Upper lobe of right lung (tissue), 1 donor: ENCODE measurements at places on chromosomes 6 and 20. TPM values are rescaled to one million over a fixed set of nuclear protein-coding genes. Genes with fewer than 3 reads are reported as not detected.

GRCh38 chr6:11851387-11851786 lies 72.8 kb upstream of the ADTRP start:
- DNase-seq: no peak

DNA sequence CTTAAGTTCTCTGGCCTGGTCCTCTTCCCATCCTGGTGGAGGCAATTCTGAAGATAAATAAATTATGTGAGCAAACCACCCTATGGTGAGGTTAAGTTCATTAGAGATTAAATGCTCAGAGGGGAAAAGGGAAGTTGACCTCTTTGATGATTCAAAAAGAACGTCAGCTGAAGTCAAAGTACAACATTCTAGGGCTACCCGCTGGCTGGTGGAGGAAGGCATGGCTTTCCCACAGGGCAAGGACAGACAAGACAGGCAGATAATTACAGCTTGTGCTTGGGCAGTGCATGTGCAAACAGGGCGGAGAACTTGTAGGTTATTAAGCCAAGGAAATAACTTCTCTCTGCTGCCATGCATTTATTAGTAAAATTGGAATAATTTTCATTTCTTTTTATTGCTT lies 91.0 kb upstream of the SLC24A3 start:
- DNase-seq: no peak

ADGRF1 gene
- total RNA-seq: 12.9 TPM

GRCh38 chr6:31247813-31248212 lies 24.1 kb downstream of the HLA-C start:
- DNase-seq: no peak

DNA sequence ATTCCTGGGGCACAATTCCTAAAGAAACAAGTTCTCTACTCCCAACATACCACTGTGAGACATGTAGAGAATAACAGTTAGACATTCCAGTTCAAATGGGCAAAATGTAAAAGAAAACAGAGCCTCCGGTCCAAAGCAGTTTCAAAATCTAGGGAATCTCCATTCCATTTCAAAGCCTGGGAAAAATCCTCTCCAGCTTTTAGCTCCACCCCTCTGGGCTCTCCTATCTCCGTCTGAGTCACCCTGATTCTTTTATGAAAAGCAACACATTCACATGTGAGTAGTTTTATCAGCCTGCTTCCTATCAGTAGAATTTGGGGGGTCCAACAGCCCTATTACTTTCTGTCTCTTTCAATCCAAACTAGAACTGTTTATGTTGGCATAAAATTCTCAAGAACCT lies 3.7 kb downstream of the CSNK2A1 start:
- no peak for DNase-seq

CCHCR1 gene
- total RNA-seq: 12.5 TPM

DNA sequence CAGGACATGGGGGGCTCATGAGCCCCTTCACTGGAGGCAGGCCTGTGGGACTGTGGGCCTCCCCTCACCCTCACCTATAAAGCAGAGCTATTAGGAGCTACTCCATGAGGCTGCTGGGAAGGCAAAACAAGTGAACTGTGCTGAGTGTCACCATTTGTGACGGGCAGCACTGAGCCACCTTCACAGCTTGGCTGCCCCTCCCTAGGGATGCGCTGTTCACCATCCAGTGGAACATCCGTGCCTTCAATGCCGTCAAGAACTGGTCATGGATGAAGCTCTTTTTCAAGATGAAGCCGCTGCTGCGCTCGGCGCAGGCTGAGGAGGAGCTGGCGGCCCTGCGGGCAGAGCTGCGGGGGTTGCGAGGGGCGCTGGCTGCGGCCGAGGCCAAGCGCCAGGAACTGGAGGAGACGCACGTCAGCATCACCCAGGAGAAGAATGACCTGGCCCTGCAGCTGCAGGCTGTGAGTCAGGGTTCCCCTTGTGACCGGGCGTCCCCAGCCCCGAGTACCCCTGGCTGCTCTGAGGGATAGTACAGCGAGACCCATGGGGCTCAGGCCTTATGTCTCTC lies 38.4 kb downstream of the MYH7B start:
- no peak for DNase-seq

- DNase-seq: no peak
These were observed 165.9 kb upstream of the LRFN2 start for GRCh38 chr6:40753048-40753447.

DAAM2 gene
- 34.6 TPM for total RNA-seq

DNA sequence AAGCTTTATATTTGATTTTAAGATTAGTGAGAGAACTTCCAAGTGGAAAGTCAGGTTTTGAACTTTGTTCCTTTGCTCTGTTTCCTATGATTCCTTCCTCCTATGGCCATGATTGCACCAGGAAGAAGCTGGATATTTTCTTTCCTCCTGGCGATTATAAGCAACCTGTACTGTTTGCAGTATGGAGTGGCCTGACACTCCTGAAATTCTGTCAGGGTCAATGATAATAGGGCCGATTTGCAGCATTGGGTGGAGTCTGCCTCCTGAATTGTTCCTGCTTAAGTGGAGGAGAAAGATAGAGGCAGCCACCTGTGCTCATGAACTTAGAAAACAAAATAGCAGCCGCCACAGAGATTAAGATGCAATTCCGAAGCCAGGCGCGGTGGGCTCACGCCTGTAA lies 9.8 kb upstream of the FAM217A start:
- no peak for DNase-seq

GRCh38 chr6:126054802-126055201 lies 68.5 kb downstream of the TRMT11 start:
- DNase-seq: no peak

DNA sequence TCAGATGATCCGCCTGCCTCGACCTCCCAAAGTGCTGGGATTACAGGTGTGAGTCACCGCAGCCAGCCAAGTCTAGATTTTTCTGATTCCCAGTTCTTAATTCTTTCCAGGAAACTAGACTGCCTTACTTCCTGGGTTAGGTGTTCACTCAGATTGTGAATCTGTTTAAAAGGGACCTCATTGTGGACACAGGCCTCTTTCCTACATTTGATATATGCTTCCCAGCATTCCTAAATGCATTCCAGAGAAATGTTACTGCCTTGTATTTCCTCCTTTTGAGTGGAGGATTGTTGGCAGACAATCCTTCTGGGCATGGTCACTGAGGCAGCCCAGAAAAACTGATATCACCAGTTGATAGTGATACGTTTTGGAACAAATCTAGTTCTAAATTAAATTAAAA lies 15.7 kb downstream of the TMEM181 start:
- DNase-seq: no peak

XKR7 gene
- total RNA-seq: 0.09 TPM

RNF182 gene
- 6.1 TPM for total RNA-seq

DNA sequence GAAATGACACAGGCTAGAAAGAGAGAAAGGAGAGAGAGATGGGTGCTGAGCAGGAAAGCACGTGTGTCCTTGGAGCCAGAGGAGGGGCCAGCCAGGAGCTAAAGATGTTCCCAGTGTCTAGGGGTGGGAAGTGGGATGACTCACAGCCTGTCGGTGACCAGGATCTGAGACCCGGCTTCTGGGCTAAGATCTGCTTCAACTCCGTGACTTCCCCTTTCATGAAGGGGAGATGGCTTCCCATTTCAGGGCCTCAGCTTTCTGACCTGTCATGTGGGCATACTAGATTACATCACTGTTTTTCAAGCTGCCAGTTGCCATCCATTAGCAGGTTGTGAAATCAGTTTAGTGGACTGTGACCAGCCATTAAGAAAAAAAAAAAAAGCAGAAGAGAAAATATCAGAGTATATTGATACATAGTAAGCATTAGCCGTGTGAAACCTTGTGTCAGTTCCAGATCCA lies 5.4 kb downstream of the TGM3 start:
- DNase-seq: peak; percentile 74

DNA sequence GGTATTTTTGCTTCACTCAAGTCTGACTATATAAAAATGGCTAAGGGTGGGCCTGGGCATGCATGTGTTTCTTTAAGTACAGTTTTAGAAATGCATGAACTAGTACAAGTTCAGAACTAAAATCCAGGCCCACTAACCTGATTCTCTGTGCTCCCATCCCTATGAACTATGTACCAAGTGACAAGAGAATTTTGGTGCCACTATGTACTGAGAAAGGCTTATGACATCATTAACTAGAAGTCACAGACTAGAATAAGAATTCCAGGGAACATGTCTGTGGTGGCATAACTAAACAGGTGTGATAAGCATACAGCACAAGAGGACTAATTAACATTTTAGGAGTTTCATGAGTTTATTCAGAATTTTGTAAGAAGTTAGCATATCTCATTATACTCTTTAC lies 16.1 kb downstream of the TENT5A start:
- DNase-seq: no peak

LINC00237 gene
- not detected for total RNA-seq

DNA sequence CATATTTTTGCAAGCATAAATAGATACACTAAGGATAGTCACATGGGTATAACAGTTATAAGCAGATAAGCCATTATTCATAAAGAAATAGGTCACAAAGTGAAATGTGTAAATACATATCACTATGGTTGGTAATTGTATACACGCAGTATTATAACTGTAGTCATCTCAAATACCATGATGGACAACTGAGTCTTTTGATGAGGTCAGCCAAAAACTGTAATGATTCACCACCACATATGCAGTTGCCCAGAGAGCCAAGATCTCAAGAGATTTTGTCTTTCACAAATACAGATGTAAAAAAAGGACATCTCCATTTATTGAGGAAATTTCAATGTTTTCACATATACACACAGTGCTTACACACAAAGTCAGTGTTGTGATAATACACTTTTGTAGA lies 28.3 kb downstream of the ZNF292 start:
- DNase-seq: no peak

SLC32A1 gene
- not detected for total RNA-seq

SLC35F1 gene
- total RNA-seq: 0.29 TPM

GRCh38 chr6:45507186-45507585 lies 129.5 kb upstream of the SUPT3H start:
- DNase-seq: no peak

- DNase-seq: peak; percentile 82
These were observed 30.3 kb downstream of the TBPL1 start for GRCh38 chr6:133983099-133983939.

ACTL10 gene
- total RNA-seq: 1.3 TPM

GRCh38 chr6:116365743-116366142 lies 5.0 kb upstream of the DSE start:
- no peak for DNase-seq

DNA sequence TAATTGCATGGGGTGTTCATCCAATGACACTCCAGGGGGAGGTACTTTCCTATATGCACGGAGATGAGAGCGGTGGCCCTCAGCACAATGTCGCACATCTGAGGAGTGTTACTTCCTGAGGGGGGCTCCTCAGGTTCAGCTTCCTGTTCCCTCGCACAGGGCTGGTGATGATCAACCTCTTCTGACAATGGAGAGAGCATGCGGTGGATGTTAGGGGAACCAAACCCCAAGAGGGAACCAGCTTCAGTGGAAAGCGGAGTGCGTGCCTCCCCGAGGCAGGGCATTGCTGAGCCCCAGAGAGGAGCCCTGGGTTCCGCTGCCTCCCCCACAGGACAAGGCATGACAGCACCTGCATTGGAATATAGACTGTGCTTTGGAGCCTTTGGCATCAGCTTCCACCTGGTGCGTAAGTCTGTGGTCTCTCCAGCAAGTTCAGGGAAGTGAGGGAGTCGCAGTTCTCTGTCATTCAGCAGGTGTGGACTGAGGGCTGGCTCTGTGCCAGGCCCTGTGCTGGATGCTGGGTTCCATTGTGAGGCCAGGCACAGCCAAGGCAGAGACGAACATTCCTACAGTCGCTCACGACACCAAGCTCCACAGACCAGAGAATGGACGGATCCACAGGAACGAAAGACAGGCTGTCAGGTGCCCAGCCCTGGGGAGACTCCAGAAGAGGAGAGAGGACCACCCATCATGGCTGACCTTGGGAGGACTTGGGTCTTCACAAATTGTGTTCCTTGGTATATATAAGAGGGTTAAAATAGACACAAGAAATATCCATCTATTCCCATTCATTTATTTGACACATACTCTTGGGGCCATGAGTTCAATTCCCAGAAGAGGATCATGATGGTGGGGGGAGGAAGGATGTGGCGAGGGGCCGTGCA lies 3.9 kb upstream of the ZNF831 start:
- no peak for DNase-seq

- no peak for DNase-seq
These were observed 416.6 kb downstream of the DHX35 start for GRCh38 chr20:39378776-39379175.

IL17F gene
- not detected for total RNA-seq

SLC22A2 gene
- total RNA-seq: not detected

DNA sequence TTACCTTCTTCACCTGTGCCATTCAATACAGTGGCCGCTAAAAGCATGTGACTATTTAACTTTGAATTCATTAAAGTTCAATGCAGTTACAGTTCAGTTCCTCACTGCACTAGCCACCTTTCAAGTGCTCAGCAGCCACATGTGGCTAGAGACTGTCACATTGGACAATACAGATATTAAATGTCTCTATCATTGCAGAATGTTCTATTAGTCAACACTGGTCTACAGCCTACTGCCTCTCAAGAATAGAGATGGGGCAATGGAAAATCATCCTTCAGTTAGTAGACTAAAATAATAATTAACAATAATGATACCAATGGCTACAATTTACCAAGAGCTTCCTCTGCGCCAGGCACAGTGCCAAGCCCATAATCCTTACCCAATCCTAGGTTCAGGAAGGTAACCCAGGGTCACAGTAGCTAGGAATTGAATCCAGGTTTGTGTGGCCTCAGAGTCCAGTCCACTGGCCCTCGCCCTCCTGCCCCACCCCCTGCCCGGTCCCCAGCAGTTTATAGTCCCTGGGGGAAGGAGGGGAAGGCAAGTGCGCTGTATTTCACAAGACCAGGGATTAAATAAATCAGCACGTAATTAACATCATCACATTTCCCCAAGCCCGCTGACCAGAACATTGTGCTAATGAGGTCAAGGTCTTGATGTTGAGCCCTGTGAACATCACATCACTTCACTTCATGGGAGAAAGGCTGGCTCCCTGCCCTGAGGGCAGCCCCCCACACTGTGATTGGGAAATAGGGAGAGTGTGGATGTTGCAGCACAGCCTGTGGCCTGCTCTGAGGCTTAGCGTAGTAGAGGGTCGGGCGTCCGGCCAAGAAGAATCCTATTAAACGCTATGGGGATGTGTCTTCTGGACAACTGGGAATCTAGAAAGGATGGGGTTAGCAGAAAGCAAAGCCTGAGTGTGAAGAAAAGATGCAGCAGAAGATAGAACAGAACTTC lies 147.2 kb downstream of the VEGFA start:
- DNase-seq: no peak

DNA sequence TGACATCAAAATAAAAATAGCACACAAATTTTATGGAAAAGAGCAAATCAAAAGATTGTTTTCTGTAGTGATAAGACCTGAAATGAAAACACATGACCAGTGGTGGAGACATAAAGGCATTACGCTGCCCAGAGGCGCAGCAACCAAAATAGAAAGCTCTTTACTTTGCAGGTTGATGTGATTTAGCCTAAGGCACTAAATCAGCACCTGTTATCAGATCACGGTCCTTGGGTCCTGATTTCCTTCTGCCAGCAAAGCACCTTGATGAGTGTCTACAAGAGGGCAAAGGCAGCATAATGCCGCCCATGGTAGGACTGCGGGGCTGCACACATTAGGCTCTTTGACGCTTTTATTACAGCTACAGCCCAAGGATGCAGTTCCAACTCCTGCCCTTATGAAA lies 19.3 kb upstream of the RAMACL start:
- no peak for DNase-seq

MUCL3 gene
- 4.6 TPM for total RNA-seq

AAR2 gene
- total RNA-seq: 24.4 TPM

SLC17A9 gene
- total RNA-seq: 15.2 TPM
